HT-29 (cell line): ENCODE measurements at places on chromosomes 12 and 14.

DNA sequence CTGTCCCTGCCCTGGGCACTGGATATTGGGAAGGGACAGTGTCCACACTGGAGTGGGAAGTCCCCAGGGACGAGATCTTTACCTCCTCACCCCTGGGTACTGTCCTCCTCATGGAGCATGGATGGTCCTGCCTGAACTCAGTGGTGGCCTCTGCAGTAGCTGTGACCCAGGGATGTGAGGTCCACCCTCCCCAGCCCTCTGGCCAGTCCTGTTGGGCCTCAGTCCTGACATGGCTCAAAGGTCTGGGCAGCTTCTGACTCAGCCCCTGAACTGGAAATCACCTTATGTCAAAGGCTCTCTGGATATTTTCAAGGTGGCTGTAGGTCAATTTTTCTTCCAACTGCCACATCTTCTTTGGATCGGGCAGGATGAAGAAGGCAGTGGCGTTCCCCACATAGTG lies 24.4 kb downstream of the SERPINA1 start:
- DNase-seq = no peak

DNA sequence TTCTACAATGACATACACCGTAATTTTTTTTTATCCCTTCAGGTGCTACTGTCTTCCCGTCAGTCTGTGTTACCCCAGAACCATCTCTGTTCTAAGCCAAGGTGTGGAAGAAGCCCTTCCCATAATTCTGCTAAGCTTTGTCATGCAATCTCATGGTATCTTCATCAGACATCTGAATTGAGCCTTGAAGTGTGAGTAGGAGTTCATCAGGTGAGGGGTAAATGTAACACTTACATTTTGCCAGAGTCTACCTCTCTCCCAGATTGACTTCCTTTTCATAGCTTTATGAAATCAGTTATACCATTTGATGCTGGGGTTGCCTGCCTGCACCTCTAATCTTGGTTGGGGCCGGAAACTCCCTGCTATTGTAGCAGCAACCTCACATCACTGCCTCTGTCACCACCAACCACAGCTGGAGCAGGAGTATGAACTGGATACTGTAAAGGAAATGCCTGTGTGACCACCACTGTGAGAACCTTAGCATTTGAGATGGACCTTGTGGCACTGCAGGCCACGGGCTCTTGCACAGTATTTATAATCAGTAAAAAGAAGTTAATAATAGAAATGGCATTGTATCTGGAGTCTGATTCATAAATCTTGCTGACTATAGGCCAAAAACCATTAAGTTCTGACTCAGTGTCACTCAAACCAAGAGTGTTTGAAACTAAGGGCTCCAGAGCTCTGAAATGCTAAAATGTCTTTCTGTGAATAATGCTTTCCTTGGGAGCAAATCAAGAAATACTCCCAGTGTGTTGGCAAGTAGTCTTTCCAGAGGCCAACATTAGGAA lies 58.7 kb upstream of the STK38L start:
- no peak for DNase-seq

DNA sequence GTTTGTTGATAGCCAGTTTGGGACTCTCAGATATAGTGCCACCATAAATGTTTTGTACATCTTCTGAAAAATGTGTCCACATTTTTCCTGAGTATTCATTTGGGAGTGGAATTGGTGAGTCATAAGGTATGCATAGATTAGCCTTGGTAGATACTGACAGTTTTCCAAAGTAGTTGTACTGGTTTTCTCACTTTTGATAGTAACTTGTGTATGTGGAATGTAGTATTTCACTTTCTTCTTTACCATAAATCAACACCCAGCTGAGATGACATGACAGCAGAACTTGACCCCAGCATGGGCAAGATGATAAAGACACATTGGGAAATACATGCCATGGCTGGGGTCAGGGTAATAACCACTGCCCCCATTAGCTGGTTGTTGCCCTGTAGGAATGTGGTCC lies 5.4 kb downstream of the FBXW8 start:
- DNase-seq = peak; percentile 72

- DNase-seq = no peak
Observed at GRCh38 chr14:68623307-68623706, 169.6 kb downstream of the ZFP36L1 start.

DNA sequence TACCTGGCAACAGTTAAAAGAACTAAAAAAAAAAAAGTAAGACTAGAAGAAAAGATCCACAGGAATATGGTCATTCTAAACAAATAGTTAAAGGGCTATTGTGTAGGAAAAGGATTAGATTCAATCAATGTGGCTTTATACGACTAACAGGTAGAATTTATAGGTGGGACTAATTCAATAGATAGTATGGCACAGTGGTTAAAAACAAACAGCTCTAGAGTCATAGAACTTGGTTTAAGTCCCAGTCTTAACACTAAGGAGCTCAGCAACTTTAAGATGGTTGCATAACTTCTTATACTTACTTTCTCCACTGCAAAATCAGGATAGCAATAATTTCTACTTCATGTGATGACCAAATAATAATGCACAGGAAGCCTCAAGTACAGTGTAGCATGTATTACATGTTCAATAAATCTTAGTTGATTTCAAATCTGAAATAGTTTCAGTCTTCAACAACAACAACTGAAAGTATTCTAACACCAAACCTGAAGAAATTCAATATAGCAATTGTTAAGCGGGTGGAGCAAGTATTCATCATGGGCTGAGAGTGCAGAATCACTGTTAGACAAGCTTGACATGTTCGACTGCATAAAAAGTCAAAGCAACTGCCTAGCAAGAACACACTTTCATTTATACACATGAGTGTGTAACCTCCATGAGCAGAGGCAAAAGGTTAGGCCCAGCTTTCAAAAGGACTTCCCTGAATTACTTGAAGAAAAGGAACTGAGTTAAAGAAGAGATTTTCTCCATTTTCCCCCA lies 50.4 kb downstream of the ITPR2 start:
- peak; percentile 25 for DNase-seq

GRCh38 chr12:84904051-84904450 lies 8.5 kb downstream of the SLC6A15 start:
- no peak for DNase-seq
